ENCODE measurements at places on chromosomes 2 and 18.

GRCh38 chr18:34031810-34032209 lies 192.9 kb downstream of the NOL4 start:
- no peak for DNase-seq

DNA sequence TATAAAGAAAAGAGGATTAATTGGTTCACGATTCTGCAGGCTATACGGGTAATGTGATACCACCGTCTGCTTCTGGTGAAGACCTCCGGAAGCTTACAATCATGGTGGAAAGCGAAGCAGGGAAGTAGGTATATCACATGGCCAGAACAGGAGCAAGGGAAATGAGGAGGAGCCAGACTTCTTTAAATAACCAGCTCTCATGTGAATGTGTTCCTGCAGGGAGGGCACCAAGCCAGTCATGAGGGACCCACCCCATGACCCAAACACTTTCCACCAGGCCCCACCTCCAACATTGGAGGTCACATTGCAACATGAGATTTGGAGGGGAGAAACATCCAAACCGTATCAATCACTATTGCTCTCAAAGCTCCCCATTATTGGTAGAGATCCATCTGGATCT lies 61.8 kb downstream of the EFEMP1 start:
- DNase-seq = no peak

DNA sequence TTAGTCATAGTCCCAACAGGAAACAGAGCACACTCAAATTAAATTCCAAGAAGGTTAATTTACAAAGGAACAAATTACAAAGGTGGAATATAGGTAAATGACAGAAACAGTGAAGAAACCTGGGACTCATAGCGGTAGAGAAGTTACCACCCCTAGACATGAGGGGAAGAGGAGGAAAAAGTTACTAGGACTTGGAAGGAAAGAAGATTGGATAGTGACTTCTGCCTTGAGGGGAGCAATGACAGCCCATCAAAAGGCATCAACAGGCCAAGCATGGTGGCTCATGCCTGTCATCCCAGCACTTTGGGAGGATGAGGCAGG lies 2.4 kb upstream of the PDE11A start:
- no peak for DNase-seq

- DNase-seq = no peak
These were observed 140.4 kb downstream of the CELF4 start for GRCh38 chr18:37425222-37425621.

DNA sequence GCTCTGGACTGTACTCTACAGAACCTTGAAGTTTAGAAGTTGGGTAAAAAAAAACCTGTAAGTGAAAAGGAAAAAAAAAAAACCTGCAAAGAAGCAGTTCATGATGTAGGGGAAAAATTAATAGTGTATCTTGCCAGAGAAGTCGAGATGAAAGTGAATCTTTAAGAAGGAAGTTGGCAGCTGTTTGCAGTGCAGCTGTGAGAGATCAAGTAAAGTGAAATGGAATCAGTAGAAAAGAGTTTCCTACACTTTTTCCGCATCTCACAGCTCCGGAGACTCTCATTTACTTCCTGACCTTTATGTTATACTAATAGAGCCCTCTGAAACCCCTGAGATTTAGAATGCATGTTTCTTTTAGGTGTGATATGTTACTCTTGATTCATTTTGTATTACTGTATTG lies 19.2 kb downstream of the RNMT start:
- no peak for DNase-seq

DNA sequence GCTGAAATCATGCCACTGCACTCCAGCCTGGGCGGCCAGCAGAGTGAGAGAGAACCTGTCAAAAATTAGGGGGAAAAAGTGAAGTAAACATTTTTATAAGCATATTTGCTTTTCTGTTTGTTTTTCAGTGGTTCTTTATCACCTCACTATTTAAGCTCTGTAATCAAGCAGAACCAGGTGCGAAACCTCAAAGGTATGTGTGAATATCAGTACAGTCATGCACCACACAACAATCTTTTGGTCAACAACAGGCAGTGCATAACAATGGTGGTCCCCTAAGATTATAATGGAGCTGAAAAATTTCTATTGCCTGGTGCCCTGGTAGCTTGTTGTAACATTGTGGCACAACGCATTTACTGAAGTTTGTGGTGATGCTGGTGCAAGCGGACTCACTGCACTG lies 167.4 kb upstream of the STON1 start:
- no peak for DNase-seq

- no peak for DNase-seq
These were observed 108.1 kb upstream of the SIX3 start for GRCh38 chr2:44833171-44834069.

- peak; percentile 73 for DNase-seq
These were observed at the start of gene HOXD11 for GRCh38 chr2:176106581-176107539. Gene HOXD11 (plus strand): TSS chr2:176107280. CDS start chr2:176107356, 76 bp downstream.

- DNase-seq = no peak
These were observed 40.4 kb upstream of the FAM124B start for GRCh38 chr2:224442071-224442967.

DNA sequence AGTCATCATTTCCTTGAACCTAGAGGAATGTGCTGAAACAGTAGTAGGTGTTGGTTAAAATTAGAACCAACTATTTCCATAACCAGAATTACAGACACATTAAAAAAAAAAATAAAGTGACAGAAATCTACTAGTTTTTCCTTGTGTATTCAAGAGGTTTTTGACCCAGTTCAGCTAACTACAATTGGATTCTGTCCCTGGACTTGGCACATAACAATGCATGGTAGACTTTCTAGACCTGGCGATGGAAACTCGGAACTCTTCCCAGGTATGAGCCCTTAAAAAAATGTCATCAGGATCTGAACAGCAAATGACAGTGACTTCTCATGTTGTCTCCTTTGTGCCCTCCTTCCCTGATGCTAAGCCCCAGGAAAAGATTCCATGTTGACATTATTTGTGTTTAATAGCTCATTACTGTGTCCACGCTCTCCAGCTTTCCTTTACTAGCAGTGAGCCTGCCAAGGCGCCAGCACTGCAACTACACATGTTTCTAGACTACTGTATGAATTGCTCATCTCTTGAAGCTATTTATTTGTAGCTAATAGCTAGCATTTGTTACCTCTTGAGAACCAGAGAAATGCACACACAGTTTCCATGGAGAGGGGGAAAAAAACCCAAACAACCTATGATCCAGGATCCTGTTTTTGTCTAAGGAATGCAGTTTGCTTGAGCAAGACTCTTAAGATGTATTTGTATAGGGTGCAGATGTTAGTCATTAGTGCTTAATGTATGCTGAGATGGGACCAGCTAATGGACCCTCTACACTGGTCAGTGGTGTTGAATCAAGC lies 148.5 kb downstream of the FMNL2 start:
- no peak for DNase-seq

- DNase-seq = no peak
These were observed 88.0 kb downstream of the KYNU start for GRCh38 chr2:142965443-142965842.
